Activated CD4-positive, alpha-beta T cell treated with anti-CD3 and anti-CD28 coated beads, Interleukin-2, amount 10 ng/mL, durations not matched to agents 7 days and 5 days (primary cell): ENCODE measurements at places on chromosomes 12 and 14. TPM values are rescaled to one million over a fixed set of nuclear protein-coding genes. Genes with fewer than 3 reads are reported as not detected.

- H3K36me3 ChIP-seq: no peaks in the 10 kb centered on the region
- no peak overlapping the region for H3K27ac ChIP-seq
Measured at GRCh38 chr14:69363055-69363454, 35.0 kb downstream of the ERH start.

DNA sequence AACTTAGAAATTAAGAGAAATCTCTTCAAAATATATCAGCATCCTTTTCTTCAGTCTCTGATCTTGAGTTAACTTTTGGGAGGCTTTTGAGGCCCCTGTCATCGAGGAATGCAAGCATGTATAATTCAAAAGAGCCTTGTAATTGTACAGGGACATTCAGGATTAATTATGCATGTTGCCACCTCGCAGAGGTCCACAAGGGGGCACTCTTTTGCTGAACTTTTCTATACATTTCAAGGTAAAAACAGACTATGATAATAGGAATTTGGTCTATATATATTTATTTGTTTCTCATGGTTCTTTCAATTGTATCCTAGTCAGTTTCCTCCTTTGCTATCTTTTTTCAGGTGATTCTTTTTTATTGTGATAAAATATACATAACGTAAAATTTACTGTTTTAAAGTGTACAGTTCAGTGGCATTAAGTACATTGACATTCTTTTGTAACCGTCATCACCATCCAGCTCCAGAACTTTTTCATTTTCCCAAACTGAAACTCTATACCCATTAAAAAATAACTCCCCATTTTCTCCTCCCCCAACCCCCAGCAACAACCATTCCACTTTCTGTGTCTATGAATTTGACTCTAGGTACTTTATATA is 47.0 kb upstream of the SLC2A13 start:
- no peaks in the 10 kb centered on the region for H3K4me1 ChIP-seq
- H3K36me3 ChIP-seq: no peaks in the 10 kb centered on the region
- peak; percentile 56 for DNase-seq
- H3K27me3 ChIP-seq: peaks cover 44% of the 10 kb centered on the region
- H3K4me3 ChIP-seq: no peak overlapping the region

GRCh38 chr12:76586764-76587395 is 27.3 kb upstream of the OSBPL8 start:
- peaks cover 13% of the 10 kb centered on the region for H3K4me1 ChIP-seq
- no peaks in the 10 kb centered on the region for H3K36me3 ChIP-seq
- H3K27ac ChIP-seq: no peak overlapping the region
- no peak overlapping the region for H3K4me3 ChIP-seq

DNA sequence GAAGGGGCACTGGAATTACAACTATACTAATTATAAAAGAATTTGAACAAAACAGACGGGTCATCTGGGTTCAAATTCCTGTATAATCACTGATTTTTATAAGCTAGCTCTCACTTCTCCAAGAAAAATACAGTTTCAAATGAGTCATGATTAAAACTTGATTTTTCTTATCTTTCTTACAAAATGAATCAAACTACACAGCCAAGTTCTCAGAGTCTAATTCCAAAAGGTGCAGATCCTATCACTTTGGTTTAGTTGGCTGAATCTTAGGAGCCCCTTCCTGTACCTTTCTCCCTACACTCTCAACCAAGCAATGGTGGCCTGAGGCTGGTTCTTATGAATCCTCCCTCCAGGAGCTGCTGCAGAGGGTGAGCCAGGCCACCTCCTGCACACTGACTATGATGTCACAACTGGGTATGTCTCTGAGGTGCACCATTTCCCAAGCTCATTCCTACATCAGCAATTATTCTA is 43.8 kb upstream of the BMP4 start:
- no peak overlapping the region for H3K4me3 ChIP-seq
- no peak for DNase-seq
- no peaks in the 10 kb centered on the region for H3K36me3 ChIP-seq
- no peaks in the 10 kb centered on the region for H3K4me1 ChIP-seq
- no peak overlapping the region for H3K27ac ChIP-seq
- no peaks in the 10 kb centered on the region for H3K27me3 ChIP-seq

GRCh38 chr12:26286186-26286585 is 90.8 kb downstream of the SSPN start:
- no peaks in the 10 kb centered on the region for H3K27me3 ChIP-seq
- H3K36me3 ChIP-seq: no peaks in the 10 kb centered on the region
- H3K27ac ChIP-seq: no peak overlapping the region
- peaks cover 6% of the 10 kb centered on the region for H3K4me1 ChIP-seq

GZMH gene
- total RNA-seq: 2.8 TPM
